ENCODE measurements at places on chromosomes 5 and 9. TPM values are rescaled to one million over a fixed set of nuclear protein-coding genes. Genes with fewer than 3 reads are reported as not detected.

Gene DAB2IP
- 60.8 TPM for total RNA-seq

DNA sequence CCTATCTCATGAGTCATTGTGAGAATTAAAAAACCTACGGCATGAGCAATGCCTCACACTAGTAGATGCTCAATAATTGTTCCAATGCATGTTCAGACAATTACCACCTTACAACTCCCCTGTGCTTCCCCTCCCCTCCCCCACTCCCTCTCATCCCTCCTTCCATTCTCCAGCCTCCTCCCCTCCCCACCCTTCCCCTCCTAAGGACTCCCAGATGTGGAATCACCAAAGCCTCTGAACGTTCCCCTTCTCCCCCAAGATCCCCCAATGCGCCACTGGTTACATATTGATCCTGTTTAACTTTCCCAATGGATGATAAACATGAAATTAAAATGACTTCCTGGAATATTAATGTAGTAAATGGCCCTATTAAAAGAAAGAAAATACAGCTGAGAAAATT is 84.8 kb downstream of the PCDH1 start:
- no peak overlapping the region for H3K4me3 ChIP-seq
- no peaks in the 10 kb centered on the region for H3K4me1 ChIP-seq
- DNase-seq: no peak
- no peak overlapping the region for H3K27ac ChIP-seq
- H3K27me3 ChIP-seq: peaks cover 31% of the 10 kb centered on the region

Gene IL33
- under 0.01 TPM for total RNA-seq

GRCh38 chr5:170420806-170421412 is 31.7 kb upstream of the KCNMB1 start:
- H3K27me3 ChIP-seq: peaks cover 32% of the 10 kb centered on the region
- H3K36me3 ChIP-seq: no peaks in the 10 kb centered on the region
- no peaks in the 10 kb centered on the region for H3K4me1 ChIP-seq
- H3K27ac ChIP-seq: no peak overlapping the region
- H3K4me3 ChIP-seq: no peak overlapping the region
- DNase-seq: peak; percentile 86

DNA sequence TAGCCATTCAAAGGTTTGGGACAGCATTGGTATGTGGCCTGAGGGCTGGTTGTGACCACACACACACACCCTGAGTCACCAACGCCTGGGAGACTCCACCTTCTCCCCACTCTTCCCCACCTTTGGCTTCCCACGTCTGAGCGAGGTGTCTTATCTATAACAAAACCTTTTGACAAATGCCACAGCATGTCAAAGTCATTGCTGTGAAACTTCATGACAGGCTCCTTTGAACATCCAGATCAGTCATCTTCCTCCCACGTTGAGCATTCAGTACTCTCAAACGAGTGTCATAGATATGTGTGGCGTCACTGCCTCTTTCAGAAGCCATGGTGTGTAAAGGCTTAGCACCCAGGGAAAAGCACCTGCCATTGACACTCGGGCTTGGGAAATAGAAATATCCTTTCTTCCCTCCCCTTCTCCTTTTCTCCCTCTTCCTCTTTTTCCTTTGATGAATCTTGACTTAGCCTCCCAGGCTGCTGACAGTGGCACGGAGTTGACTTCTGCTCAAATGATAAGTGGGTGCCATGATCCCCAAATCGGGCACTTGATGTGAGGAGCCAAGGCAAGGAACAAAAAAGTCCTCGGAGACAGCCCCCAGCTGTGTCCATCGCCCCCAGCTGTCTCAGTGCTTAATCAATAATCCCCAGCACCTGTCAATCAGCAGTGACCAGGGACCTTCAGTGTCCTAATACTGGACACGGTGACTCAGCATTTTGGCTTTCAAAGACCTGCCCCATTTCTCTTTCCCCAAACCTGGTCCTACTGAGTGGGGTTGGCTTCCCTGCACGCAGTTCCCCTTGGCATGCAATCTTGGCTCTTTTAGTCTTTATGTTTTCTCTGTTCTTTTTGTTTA is 114.8 kb downstream of the FGF18 start:
- H3K27me3 ChIP-seq: no peaks in the 10 kb centered on the region
- no peak overlapping the region for H3K4me3 ChIP-seq
- no peak for DNase-seq
- no peaks in the 10 kb centered on the region for H3K36me3 ChIP-seq
- no peaks in the 10 kb centered on the region for H3K4me1 ChIP-seq

Gene ARL14EPL
- not detected for total RNA-seq

Gene ARHGEF39
- total RNA-seq: 0.36 TPM

DNA sequence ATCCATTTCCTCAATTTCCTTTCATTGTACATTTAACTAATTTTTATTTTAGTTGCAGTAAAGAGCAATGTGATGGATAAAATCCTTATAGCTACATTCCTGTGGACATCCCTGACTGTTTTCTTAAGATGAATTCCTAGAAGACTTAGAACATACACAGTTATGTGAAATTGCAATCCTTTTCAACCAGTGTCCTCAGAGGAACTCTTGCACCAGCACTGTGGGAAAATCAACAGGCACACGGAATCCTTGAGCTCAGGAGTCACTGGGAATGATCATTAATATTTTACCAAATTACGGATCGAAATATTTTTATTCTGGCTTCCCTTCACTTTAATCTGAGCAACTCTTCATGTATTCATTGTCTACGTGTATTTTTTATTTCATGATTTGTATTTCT is 901.9 kb upstream of the WWC1 start:
- no peak overlapping the region for H3K27ac ChIP-seq
- H3K4me1 ChIP-seq: no peaks in the 10 kb centered on the region
- H3K27me3 ChIP-seq: no peaks in the 10 kb centered on the region

DNA sequence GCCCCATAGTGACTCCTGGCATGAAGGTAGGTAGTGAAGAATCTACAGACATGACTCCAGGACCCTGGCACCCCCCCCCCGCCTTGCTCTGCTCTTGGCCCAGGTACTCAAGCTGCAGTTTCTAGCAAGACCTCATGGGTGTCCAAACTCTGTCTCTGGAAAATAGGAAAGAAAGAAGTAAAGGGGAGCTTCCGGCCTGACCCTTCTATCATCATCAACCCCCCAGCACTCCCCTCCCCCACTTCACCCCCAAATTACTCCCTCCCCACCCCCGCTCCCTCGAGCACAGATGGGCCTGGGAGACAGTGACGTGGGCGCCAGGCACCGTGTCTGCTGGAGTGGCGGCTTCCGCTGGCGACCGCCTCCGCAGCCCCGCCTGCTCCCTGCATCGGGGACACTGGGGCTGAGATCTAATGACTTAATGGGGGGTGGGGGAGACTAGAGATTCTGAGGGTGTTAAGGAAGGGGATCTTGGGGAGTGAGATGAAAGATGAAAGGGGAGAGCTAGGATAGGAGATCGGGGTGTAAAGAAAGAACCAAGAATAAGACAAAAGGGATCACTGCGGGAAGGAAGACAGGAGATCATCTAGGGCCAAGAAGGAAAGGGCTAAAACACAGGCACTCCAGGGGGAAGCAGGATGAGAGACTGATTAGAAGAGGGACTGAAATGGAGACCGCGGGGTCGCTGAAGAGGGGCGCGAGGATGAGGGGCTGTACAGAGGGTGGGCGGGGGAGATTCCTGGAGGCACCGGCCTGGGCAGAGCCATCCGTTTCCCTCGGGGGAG is 1.1 kb upstream of the DNAJB5 start:
- peak overlapping the region; percentile 84 for H3K27ac ChIP-seq
- peaks cover 39% of the 10 kb centered on the region for H3K4me1 ChIP-seq
- peak overlapping the region; percentile 90 for H3K4me3 ChIP-seq
- no peaks in the 10 kb centered on the region for H3K36me3 ChIP-seq
- DNase-seq: no peak
- no peaks in the 10 kb centered on the region for H3K27me3 ChIP-seq

DNA sequence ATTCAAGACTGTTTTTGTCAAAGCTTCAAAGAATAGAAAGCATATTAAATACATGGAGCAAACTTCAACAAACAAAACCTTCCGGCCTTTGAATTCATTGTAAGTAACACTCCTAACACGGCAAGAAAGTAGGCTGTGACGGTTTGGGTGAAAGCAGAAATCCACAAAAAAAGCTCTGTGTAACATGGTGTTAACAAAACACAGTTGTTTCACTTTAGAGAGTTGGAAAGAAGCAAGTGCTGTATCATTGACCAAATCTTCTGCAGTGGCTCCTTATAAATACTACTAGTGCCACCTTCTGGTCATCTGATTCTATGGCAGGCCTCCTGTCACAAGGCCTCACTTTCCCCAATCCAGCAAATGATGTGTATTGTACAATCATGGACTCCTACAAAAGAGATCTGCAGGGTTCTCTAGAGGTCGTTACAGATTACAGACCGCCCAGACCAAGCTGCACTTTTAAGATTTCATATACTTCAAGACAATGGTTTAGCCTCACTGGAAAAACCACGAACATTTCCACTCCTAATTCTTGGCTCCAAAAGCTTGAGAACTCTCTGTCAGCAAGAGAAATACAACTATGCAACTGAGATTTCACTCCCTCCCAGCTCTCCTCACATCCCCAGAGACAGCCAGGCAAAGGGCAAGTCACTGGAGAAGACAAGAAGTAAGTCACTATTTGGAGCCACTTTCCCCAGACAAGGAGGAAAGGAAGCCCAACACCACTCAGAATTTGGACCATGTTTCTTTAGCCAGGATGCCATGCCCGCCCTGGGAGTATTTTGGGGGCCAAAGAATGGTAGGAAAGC is 196.2 kb downstream of the DTWD2 start:
- H3K27ac ChIP-seq: no peak overlapping the region
- no peaks in the 10 kb centered on the region for H3K4me1 ChIP-seq
- no peaks in the 10 kb centered on the region for H3K27me3 ChIP-seq
- no peaks in the 10 kb centered on the region for H3K36me3 ChIP-seq
- H3K4me3 ChIP-seq: peak overlapping the region; percentile 62

- no peak overlapping the region for H3K27ac ChIP-seq
- H3K27me3 ChIP-seq: no peaks in the 10 kb centered on the region
- DNase-seq: no peak
- no peak overlapping the region for H3K4me3 ChIP-seq
- no peaks in the 10 kb centered on the region for H3K4me1 ChIP-seq
- H3K36me3 ChIP-seq: no peaks in the 10 kb centered on the region
Observed at GRCh38 chr9:106111039-106111730, 416.8 kb downstream of the TMEM38B start.

- DNase-seq: no peak
- H3K27ac ChIP-seq: no peak overlapping the region
- no peaks in the 10 kb centered on the region for H3K36me3 ChIP-seq
- no peak overlapping the region for H3K4me3 ChIP-seq
- H3K4me1 ChIP-seq: no peaks in the 10 kb centered on the region
Observed at GRCh38 chr5:62661126-62661525, 82.5 kb downstream of the LRRC70 start.

GRCh38 chr5:1436036-1436435 is 9.2 kb downstream of the SLC6A3 start:
- no peaks in the 10 kb centered on the region for H3K4me1 ChIP-seq
- no peaks in the 10 kb centered on the region for H3K27me3 ChIP-seq
- no peak overlapping the region for H3K4me3 ChIP-seq
- no peak for DNase-seq
- H3K36me3 ChIP-seq: no peaks in the 10 kb centered on the region

Gene SV2C
- not detected for total RNA-seq

DNA sequence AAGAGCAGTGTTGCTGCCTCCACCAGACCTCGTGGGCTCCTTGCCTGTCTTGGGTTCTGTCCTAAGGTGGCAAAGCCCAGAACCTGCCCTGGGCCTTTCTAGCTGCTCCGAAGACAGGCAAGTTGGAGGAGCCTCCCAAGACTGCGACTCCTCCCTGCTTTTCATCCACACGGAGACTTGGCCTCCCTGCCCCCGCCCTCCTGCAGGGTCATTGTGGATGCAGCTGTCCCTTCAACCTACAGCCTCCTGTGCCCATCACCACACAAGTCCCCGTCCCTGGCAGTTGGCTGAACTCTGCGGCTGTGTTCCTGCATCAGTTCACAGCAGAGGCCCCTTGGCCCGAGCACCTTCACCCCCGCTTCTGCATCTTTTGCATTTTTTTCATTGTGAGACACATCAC is 59.2 kb downstream of the WNK2 start:
- no peak overlapping the region for H3K4me3 ChIP-seq
- no peaks in the 10 kb centered on the region for H3K36me3 ChIP-seq
- no peaks in the 10 kb centered on the region for H3K27me3 ChIP-seq
- DNase-seq: no peak

Gene SAXO1
- under 0.01 TPM for total RNA-seq

Gene AFAP1L1
- total RNA-seq: 1.1 TPM

Gene C1QTNF2
- not detected for total RNA-seq

Gene ELL2
- total RNA-seq: 123 TPM

GRCh38 chr9:90137801-90138200 is 504.8 kb downstream of the DIRAS2 start:
- no peak for DNase-seq
- no peak overlapping the region for H3K27ac ChIP-seq
- no peak overlapping the region for H3K4me3 ChIP-seq
- no peaks in the 10 kb centered on the region for H3K27me3 ChIP-seq

Gene FGF10
- 1.8 TPM for total RNA-seq

- no peak overlapping the region for H3K27ac ChIP-seq
- H3K4me3 ChIP-seq: no peak overlapping the region
Observed at GRCh38 chr9:27019589-27019988, 14.1 kb upstream of the LRRC19 start.

- H3K4me1 ChIP-seq: no peaks in the 10 kb centered on the region
- DNase-seq: no peak
- no peaks in the 10 kb centered on the region for H3K36me3 ChIP-seq
Observed at GRCh38 chr5:30343707-30344106, 849.8 kb upstream of the CDH6 start.

DNA sequence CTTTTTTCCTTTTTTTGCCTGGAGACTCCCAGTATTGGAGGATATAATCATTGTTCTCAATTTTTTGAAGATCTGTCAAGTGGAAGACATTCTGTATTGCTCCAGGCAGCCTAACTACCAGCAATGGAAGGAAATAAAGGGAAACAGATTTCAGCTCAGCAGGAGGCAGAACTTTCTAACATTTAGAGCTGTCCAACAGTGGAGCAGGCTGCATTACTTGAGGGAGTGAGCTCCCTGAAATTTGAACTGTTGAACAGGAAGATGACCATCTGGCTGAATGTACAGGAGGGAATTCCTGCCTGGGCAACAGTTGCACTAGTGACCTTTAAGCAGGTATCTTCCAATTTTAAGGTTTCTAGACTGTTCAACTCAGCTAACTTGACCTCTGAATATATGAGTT is 1.1 kb upstream of the GAPVD1 start:
- no peak overlapping the region for H3K4me3 ChIP-seq
- DNase-seq: peak; percentile 87
- peaks cover 7% of the 10 kb centered on the region for H3K36me3 ChIP-seq
- no peak overlapping the region for H3K27ac ChIP-seq
- peaks cover 5% of the 10 kb centered on the region for H3K4me1 ChIP-seq

Gene C9
- total RNA-seq: 0.36 TPM
